ENCODE measurements at places on chromosomes 2 and 18.

GRCh38 chr18:78643981-78644380 is 335.6 kb upstream of the SALL3 start:
- DNase-seq = no peak

DNA sequence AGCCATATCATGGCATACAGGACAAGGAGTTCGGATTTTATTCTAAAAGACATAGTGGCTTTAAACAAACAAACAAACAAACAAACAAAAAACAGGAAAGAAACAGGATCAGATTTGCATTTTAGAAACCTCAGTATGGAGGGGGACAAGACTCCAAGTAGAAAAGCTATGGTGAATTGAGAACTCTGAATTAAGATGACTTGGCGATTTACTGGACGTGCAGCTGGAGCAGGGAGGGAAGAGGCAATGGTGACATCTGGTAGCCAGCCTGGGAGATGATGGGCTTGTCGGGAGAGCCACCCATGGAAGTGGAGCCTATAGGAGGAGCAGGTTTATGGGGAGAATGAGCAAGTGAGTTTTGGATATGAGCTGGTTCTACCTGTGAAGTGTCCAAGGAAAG is 13.2 kb downstream of the CPLX4 start:
- no peak for DNase-seq

DNA sequence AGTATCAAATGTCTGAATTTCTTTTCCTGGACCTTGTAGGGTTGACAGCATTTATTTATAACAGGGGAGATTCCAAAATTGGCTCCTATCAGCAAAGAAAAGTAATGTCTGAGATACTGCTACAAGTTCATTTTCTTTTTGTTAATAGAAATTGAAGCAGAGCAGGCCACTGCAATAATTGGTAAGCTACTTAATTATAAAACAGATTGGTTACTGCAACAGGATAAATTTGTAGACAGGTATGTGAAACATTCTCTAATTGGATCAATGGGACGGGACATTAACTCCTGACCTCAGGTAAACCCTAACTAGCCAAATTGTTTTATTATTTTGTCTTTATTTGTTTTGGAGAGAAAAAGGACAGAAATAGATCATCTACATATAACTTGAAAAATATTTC is 20.5 kb downstream of the NIFK start:
- DNase-seq = no peak

- DNase-seq = no peak
Measured at GRCh38 chr18:57906852-57907251, 103.7 kb upstream of the ATP8B1 start.

DNA sequence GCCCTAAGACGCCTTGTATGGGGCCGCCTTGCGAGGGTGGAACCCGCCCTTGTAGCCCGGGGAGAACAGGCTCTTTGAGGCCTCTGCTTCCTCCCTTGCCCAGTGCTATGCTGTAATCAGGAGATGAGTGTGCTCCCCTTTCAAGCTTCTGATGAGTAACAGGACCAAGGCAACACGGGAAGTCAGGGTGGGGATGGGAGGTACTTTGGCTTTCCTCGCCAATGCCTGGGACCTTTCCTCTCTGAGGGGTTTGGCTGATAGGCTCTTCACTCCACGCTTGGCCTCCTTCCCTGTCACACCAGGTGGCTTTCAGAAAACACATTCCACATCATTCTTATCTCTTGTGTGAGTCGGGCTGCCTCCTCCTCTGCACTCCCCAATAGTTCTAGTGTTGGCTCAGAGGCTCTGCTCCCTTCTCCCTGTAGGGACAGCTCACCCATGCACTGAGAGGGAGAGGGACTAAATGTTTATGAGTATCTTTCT is 223.7 kb upstream of the TRIB2 start:
- no peak for DNase-seq

GRCh38 chr2:22282220-22282619 is 1102.8 kb upstream of the KLHL29 start:
- no peak for DNase-seq

DNA sequence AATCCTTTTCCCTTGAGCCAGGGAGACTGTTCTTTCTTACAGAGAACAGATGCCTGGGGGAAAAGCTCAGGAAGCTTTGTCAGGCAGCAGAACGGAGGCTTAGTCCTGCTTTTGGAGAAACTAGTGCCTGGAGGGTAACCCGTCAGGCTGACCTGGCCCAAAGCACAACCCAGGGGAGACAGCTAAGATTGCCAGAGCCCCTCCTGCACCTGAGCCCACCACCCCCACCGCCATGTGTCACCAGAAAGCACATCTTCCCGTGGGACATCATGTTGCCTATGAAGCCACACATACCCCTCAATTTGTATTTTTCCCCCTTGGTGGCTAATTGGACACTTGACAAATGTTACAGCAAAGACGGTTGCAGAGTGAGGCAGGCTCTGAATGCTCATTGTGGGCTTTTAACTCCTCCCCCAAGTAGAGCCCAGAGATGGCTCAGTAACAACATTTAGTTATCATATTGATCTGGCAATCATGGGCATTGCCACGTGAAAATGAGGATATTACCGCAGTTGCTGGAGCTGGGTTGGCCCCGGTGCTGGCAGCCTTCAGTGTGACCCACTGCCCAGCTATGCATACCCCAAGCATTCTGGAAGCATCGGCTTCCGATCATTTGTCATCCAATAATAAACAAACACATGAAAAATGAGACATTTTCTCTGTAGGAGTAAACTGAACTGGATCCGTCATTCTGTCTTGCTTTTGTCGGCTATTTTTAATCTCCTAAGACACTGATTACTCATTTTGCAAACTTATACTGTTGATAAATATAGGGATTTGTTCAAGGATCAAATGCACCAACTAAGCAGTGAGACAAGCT is 229.5 kb downstream of the ATAD2B start:
- DNase-seq = no peak

- DNase-seq = no peak
Measured at GRCh38 chr18:9062418-9062751, 40.1 kb upstream of the NDUFV2 start.

- no peak for DNase-seq
Measured at GRCh38 chr2:165899311-165899710, 54.3 kb downstream of the TTC21B start.

- DNase-seq = no peak
Measured at GRCh38 chr18:50812834-50813233, 7.0 kb downstream of the MRO start.

DNA sequence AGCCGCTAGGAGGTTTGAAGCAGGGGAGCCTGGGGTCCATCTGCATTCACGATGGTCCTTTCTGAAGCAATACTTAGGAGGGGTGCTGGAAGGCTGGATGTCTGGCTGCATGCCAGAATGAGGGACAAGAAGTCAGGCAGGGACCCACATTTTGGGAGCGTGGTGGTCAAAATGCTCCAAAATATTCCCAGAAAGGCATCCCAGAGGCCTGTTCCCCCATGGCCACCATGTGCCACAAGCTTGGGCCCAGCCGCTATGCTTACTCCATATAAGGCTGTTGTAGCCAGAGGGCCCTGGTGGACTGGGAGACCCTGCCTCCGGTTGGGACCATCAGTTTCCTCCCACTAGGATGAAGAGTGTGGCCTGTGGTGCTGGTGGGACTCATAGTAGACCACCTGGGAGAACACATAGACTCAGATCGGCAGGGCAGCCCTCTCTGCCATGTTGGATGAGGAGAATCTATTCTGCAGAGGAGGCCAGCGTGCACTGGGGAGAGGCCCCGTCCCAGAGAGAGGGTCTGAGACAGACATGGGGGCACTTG is 3.6 kb upstream of the PROM2 start:
- no peak for DNase-seq

DNA sequence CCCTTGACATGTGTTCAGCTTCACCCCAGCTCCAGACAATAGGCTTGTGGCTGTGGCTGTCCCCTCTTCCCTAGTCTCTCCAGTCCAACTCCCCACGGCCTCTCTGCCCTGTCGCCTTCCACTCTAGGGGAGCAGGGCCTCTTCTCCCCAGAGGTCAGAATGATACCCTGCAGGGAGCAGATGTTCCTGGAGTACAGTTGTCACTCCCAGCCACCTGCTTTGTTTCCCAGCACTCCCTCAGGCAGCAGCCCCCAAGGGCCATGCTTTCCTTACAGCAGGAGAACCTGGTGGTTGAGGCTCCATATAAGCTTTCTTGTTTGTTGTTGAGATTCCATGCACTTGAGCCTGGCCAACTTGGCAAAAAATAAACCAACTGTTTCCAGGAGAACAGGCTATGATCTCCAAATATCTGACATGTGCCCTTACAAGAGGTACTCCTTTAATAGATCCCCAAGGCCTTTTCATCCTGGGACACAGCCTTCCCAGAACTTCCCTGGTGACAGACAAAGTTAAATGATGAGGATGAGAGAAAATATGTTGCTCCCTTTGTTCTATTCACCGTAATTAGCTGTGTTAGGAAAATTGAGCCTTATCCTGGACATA is 45.1 kb downstream of the DPYSL5 start:
- no peak for DNase-seq

DNA sequence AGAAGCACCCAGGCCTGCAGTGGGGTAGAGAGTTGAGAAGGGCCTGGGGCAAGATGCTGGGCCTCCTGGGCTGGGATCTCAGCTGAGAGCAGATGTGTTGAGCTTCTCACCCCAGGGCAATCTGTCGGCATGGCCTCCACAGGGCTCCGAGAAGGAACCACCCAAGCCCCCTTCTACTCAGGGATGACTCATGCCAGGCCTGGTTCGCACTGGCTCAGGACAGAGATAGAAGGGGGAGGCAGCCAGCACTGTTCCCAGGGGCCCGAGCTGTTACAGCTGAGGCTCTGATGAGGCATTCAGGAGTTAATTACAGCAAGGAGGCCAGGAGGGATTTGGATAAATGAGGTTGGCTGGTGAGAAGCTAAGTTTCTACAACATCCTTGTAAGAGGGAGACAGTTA is 62.5 kb downstream of the CENPO start:
- peak; percentile 13 for DNase-seq

DNA sequence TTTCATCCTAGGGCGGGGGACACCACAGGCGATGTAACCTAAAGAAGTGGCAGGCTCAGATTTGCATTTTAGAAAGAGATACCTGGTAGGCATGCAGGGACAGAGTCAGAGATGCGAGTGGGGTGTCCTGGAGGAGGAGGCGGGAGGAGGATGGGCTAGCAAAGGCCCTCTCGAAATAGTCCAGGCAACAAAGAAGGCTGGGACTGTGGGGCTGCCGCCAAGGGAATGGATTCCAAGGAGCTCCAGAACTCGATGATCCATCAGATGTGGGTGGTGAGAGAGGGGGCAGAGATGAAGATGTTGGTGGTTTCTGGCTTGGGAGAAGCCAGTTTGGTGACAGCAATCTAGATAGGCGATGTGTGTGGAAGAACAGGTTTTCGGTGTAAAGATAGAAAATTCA is 12.5 kb upstream of the INPP5D start:
- DNase-seq = no peak

DNA sequence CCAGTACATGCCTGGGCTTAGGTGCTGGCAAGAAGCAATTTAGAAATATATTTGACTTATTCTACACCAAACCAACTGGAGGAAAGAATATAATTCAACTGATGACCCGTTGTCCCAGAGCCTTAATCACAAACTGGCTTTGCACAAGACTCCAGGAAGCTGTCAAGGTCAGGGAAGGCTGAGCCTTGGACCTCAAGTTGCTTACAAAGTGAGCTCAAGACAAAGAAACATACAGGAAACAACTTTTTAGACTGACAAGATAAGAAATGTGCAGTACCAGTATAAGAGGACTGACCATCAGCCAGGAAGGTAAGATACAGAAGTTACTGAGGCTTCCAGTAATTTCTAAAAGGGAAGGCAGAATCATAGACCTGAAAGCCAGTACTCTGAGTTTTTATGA is 35.0 kb upstream of the GPR55 start:
- DNase-seq = no peak

DNA sequence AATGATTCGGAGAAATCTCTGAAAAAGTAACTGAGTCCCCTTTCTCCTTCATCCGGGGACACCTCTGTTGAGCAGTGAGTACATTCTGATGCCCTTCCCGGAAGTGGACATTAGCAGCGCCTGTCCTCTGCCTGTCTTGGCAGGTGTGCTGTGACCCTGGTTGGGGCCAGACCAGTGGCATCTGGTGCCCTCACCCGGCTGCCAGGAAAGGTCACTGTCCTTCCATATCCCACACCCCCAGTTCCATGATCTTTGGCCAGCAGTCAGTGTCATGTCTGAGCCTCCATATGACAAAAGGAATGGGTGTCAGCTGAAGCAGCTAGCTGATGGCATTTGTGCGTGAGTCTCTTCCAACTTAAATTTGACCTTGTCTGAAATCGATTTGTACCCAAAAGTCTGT is 128.1 kb downstream of the NCK2 start:
- no peak for DNase-seq

- DNase-seq = no peak
Measured at GRCh38 chr2:15316370-15316814, 244.7 kb downstream of the NBAS start.

DNA sequence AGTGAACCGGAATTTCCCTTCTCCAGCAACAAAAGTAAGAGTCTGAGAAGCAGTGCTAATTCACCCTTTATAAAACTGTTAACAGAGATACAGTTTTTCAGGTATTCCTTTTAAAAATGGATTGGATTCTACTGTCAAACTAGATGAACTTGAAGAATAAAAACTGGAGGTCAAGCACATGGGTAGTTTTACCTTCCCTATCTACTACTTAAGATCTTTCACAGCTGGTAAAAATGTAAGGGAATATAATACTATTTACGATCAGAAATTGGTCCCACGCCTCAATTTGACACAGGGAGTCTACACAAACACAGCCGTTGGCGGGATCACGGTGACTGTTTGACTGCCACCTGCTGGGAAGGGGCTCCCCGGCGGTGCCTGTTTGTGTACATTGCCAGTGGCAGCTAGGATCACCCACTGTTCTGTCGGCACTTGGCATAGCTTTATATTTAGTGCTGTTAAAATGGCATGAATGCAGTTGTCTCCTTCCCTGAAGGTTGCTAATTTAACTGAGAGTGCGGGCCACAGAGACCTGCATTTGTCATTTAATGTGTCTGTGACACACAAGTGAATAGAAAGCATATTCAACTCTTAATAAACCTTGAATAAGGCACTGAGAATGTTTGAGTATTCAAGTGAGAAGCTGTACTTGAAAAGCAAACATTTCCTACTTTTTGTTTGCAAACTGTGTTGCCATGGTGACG is 59.5 kb downstream of the ABCG8 start:
- DNase-seq = no peak

- DNase-seq = no peak
Measured at GRCh38 chr2:99812426-99812825, 322.6 kb upstream of the REV1 start.

GRCh38 chr2:43406651-43407279 is 180.4 kb upstream of the ZFP36L2 start:
- DNase-seq = no peak

DNA sequence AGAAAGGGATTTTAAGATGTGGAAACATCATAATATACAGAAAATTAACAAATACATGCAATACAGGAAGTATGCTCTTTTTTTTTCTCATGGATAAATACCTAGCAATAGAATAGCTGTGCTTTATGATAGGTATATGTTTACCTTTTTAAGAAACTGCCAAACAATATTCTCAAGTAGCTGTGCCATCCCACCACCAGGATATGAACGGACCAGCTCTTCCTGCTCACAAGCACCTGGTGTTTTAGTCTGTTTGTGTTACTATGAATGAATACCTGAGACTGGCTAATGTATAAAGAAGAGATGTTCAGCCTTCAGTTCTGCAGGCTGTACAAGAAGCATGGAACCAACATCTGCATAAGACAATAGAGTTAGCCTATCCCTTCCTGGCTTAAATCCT is 19.9 kb upstream of the UGT1A8 start:
- DNase-seq = no peak

- DNase-seq = no peak
Measured at GRCh38 chr2:74481961-74482800, 617 bp downstream of the CCDC142 start.

All from thoracic aorta (tissue), 2 donors.